ENCODE measurements at places on chromosomes 7 and 10. TPM values are rescaled to one million over a fixed set of nuclear protein-coding genes. Genes with fewer than 3 reads are reported as not detected.

GRCh38 chr7:26369593-26369992, 77.9 kb downstream of the SNX10 start:
- no peak overlapping the region for H3K27ac ChIP-seq
- H3K4me1 ChIP-seq: peaks cover 14% of the 10 kb centered on the region
- H3K36me3 ChIP-seq: peaks cover 49% of the 10 kb centered on the region
- no peak for DNase-seq

DNA sequence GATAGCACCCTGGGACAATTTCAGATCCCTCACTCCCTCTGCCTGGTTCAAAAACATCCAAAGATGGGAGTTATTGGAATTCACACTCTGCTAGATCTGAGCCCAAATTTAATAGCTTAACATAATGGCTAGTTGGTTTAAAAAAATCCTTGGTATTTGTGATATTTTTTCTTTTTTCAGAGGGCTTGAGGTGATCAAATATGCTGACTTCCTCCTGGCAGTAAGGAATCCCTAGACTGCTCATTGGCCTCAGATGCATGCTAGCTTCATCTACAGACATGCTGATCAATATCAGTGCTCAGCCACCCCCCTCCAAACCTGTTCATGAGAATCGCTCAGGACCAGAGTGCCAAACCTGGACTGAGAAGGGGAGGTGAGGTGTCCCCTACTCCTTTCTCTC, 74.7 kb upstream of the PLPP4 start:
- no peak overlapping the region for H3K27ac ChIP-seq
- no peaks in the 10 kb centered on the region for H3K27me3 ChIP-seq
- DNase-seq: no peak

The AGMO gene
- total RNA-seq: not detected

The RHBDD2 gene
- total RNA-seq: 139 TPM

All from activated T-helper 2 cell treated with anti-CD3 and anti-CD28 coated beads, Interferon-gamma antibody, Interleukin-2, Interleukin-4, amounts not matched to agents 10 μg/mL and 5 μg/mL and 100 μg/mL, durations not matched to agents 14 hours and 24 hours and 36 hours (primary cell).